ENCODE measurements at places on chromosomes 16 and 17.

DNA sequence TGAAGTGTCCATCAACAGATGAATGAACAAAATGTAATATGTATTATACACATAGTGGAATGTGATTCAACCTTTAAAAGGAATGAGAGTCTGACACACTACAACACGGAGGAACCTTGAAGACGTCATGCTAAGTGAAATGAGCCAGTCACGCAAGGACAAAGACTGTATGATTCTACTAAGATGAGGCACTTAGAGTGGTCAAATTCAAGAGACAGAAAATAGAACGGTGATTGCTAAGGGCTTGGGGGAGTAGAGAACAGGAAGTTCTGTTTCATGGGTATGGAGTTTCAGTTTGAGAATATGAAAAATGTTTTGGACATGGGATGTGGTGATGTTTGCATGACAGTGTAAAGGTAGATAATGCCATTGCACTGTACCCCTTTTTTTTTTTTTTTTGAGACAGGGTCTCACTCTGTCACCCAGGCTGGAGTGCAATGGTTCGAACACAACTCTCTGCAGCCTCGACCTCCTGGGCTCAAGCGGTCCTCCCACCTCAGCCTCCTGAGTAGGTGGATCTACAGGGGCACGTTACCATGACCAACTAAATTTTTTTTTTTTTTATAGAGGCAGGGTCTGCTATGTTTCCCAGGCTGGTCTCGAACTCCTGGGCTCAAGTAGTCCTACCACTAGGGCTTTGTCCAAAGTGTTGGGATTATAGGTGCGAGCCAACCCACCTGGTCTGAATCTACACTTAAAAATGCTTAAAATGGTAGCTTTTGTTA is 2.9 kb upstream of the CCDC102A start:
- no peak for DNase-seq

- no peak for DNase-seq
Observed at GRCh38 chr17:77531002-77531401, 390.2 kb downstream of the SEC14L1 start.

DNA sequence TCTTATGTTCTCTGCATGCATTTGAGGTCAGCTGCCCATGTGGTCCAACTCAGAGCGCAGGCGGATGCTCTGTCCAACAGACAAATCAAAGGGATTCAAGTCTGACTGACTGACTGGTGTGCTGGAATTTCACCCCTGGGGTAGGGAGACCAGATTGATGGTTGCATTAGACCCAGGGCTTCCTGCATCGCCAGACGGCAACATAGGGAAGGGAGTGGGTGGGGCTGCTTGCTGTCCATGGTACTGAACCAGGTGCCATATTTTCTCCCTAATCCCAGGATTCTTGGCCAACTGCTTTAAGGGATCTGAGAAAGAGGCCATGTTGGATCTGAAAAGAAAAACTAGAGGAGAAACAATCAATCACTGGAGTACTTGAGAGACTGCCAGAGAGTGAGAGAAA is 332.0 kb downstream of the XYLT1 start:
- DNase-seq: peak; percentile 32

- no peak for DNase-seq
Observed at GRCh38 chr16:48123104-48123788, 32.5 kb downstream of the ABCC12 start.

- DNase-seq: no peak
Observed at GRCh38 chr16:25140459-25140858, 28.9 kb downstream of the LCMT1 start.

DNA sequence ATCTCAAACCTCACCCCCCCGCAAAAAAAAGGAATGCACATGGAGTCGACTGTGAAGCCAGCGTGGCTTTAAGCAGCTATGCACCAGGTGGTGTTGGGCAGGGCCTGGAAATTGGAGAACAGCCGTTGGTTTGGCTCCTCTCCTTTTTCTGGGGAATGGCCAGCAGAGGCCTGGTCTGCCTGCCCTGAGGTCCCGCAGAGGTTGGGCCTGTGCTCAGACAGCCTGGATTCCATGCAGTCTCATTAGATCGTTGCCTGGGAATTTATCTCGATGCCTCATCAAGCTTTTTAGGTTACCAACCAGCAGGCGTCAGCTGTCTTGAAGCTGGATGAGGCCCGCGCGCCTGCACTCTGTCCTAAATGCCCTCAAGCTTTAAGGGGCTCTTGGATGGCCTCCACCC is 9.8 kb downstream of the SLC12A3 start:
- no peak for DNase-seq

DNA sequence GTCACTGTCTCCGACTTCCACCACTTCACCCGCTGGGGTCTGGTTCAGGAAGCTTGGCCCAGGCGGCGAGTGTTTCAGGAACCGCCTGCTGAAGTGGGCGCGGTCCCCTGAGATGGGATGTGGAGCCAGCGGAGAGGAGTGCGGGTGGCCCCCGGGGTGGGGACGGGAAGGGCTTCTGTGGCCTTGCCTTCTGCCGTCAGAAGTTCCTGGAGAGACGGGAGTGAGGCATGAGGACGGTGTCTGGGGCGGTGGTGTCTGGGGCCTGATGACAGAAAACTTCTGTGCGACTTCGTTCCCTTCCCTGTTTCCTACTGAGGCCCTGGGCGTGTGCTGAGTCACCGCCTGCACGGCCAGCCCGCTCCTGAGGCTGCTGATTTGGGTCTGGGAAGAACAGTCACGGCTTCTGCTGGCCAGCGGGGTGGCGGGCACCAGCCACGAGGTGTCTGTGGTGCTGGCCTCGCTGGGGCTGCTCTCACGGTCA is 12.3 kb upstream of the NLRC3 start:
- no peak for DNase-seq

- peak; percentile 71 for DNase-seq
Observed at GRCh38 chr17:36705874-36706731, 104.7 kb downstream of the MRM1 start.

- DNase-seq: no peak
Observed at GRCh38 chr17:80289616-80290015, 29.0 kb downstream of the RNF213 start.

DNA sequence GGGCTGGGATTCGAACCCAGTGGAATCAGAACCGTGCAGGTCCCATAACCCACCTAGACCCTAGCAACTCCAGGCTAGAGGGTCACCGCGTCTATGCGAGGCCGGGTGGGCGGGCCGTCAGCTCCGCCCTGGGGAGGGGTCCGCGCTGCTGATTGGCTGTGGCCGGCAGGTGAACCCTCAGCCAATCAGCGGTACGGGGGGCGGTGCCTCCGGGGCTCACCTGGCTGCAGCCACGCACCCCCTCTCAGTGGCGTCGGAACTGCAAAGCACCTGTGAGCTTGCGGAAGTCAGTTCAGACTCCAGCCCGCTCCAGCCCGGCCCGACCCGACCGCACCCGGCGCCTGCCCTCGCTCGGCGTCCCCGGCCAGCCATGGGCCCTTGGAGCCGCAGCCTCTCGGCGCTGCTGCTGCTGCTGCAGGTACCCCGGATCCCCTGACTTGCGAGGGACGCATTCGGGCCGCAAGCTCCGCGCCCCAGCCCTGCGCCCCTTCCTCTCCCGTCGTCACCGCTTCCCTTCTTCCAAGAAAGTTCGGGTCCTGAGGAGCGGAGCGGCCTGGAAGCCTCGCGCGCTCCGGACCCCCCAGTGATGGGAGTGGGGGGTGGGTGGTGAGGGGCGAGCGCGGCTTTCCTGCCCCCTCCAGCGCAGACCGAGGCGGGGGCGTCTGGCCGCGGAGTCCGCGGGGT is at the start of gene CDH1:
Gene CDH1, plus strand, starts transcription at position 247 of the 684 bp plus-strand sequence. Its CDS starts 124 bp downstream, at position 371.
- DNase-seq: peak; percentile 92

All from HuH-7 (cell line).